ENCODE measurements at places on chromosomes 7 and 10.

DNA sequence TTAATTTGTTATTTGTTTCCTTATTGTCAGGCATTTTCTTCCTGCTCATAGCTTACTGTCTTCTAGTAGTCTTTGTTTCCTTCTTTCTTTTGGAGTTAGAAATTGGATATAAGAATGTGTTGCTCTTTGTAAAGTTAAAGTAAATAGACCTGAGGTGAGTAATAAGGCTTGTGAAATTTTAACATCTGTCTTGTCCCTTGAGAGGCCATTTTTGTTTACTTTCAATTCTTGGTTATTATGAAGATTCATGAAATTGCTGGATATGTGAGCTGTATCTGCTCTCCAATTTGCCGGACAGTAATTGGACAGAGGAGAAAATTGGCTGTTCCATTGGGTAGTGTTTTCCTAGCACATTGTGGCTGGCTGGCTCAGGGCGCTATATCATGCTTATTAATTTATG lies 260.7 kb downstream of the EXOC4 start:
- DNase-seq = no peak

DNA sequence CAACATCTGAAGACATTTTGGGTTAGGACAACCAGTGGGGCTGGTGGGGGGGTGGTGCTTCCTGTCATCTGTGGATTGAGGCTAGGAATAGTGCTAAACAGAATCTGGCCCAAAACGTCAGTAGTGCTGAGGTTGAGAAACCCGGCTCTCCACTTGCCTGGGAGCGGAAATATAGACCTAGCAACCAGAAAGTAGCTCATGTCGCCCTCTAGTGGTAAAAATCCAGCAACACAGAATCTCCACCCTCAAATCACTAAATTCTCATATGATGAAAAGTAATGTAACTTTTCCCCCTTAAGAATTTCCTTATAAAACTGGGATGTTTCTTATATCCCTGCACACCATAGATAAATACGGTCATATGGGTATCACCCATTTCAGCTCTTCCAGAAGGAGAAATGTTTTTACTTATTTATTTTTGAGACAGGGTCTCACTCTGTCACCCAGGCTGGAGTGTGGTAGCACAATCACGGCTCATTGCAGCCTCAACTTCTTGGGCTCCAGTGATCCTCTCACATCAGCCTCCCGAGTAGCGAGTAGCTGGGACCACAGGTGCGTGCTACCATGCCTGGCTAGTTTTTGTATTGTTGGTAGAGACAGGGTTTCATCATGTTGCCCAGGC lies 34.4 kb downstream of the ZC3HAV1 start:
- DNase-seq = no peak

- no peak for DNase-seq
Measured at GRCh38 chr10:7662522-7662921, 4.2 kb downstream of the ITIH5 start.

DNA sequence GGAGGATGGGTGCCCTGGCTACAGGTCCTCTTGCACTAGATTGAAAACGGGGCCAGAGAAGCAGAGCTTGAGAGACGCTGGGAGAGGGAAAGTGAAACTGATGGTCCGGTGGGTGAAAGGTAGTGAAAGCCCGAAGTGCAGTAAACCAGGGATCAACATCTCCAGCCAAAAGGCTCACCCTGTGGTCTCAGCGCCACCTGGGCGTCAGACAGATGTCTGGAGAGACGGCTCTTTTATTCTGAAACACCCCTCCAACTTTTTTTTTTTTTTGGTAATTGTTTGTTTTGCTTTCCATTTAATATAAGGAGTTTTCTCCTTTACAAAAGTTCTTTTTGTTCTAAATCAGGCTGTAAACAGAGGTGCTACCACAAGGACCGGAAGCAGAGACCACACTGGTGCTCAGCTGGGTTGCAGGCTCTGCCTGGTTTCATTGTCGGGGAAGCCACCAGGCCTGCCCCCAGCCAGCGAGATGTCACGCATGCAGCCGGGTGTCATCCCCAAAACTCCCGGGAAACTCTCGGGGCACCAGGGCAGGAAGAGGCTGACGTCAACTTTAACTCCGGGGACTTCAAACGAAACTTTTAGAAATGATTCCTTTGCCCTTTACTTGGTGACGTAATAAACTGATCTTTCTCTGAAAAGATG lies 11.2 kb downstream of the IL2RA start:
- DNase-seq = no peak

Measured in SIG-M5 (cell line).